ENCODE measurements at places on chromosomes 7 and 10.

GRCh38 chr10:12929381-12929780 lies 72.1 kb downstream of the CCDC3 start:
- DNase-seq = no peak

DNA sequence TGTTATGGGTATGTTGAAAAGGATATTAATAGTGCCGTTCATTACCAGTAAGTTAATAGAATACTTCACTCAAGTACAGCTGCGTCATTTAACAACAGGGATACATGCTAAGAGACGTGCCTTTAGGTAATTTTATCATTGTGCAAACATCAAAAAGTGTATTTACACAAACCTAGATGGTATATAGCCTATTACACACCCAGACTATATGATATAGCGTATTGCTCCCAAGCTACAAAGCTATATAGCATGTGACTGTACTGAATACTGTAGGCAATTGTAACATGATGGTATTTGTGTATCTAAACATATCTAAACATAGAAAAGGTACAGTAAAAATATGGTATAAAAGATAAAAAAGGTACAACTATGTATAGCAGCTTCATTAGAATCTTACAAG lies 11.1 kb upstream of the PRKG1 start:
- no peak for DNase-seq

DNA sequence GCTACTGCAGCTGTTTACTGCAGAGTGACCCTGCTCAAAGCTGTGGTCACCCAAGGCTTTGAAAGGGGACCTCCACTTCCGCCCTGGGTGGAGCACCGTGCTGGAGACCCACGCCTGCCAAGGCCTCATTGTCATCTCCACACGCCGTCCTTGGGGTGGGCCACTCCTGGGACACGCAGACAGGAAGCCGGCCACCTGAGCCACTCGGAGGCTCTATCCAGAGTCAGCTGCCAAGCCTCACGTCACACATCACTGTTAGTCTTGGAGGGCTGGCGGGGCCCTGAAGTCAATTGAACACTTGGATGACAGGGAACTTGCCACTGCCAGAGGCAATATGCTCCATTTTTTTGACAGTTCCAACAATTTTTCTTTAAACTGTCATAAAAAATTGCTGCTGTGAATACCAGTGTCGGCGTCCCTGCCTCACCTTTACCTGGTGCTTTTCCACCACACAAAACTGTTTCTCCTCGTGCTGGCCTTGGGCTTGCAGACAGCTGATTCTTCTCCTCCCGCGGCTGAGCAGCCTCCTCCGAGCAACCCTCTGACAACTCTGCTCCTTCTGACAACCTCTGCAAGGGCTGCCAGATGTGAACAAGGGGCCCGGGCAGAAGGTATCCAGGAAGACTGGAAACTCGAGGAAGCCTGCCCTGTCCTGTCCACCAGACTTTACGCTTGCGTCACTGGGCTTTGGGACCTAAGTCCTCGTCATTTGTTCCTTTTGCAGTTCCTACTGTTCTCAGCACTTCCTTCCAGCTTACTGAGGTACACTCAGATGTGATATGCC lies 81.9 kb downstream of the EGFR start:
- DNase-seq = no peak

DNA sequence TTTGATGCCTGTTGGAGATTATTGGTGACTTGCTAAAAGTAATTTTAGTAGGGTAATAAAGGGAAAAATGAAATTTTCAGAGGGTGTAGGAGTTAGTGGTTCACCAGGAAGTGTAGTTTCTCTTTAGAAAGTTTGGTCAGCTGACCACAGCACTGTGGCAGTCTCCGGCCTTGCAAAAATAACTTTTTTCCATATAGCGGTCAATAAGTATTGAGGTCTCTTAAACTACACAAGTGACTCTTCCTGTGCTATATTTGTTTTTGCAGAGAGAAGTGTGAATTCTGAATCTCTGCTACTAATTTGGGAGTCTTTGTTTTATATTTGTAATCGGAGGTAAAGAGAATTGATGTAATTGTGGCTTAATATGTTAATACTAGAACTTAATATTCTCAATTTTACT lies 24.3 kb downstream of the PTPN12 start:
- no peak for DNase-seq

- no peak for DNase-seq
Observed at GRCh38 chr7:121390617-121391016, 5.5 kb downstream of the FAM3C start.

DNA sequence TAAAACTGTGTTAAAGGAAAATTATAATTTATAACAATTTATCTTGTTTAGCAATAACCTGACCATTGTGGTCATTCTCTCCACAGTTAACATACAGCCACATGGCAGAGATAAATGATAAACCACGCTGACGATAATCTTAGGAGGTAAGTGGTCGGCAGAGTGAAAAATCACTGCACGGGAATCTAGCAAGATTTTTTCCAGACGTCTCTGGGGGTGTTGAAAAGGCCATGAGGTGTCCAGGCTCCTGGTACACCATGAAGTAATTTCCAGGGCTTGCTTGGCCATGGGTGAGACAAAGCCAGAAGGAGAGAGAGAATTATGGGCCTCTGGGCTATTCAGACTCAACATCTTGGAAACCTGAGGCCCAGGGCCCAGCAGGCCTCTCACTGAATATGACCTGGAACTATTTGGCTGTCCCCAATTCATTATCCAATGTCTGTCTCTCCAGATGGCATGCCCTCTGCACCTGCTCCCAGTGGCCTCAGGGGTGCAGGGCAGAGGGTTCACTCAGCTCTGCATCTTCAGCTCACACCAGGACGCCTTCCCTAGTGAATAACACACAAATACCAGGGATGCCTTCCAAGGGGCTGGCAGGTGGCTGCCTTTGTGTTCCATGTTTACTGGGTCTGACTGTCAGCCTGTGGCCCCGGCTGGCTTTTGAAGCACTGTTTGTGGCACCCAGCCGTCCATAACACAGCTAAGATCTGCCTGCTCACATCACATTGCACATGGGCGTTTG lies 590.4 kb upstream of the PFKP start:
- no peak for DNase-seq

- DNase-seq = no peak
Observed at GRCh38 chr10:7734821-7735220, 31.7 kb downstream of the ITIH2 start.

- no peak for DNase-seq
Observed at GRCh38 chr7:24601600-24601999, 28.3 kb downstream of the PALS2 start.

GRCh38 chr7:28722684-28723083 lies 235.4 kb downstream of the TRIL start:
- no peak for DNase-seq

DNA sequence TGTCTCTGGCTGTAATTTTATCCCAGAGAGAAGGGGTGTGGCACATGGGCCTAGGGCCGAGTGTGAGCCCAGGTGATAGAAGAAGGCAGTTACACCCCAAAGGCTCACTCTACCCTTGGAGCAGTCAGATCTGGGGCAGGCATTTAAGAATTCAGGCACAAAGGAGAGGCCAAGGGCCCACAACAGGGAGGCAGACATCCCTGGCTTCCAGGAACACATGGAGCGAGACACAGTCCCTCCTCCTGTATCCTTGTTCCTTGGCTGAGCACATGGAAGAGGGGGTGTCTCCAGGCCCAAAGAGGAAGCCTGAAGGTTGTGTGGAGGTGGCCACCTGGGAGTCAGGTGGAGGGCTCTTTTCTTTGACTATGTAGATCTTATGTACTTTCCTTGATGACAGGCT lies 286.2 kb downstream of the RPS24 start:
- no peak for DNase-seq

GRCh38 chr10:13990946-13991345 lies 339.8 kb downstream of the FRMD4A start:
- DNase-seq = no peak

DNA sequence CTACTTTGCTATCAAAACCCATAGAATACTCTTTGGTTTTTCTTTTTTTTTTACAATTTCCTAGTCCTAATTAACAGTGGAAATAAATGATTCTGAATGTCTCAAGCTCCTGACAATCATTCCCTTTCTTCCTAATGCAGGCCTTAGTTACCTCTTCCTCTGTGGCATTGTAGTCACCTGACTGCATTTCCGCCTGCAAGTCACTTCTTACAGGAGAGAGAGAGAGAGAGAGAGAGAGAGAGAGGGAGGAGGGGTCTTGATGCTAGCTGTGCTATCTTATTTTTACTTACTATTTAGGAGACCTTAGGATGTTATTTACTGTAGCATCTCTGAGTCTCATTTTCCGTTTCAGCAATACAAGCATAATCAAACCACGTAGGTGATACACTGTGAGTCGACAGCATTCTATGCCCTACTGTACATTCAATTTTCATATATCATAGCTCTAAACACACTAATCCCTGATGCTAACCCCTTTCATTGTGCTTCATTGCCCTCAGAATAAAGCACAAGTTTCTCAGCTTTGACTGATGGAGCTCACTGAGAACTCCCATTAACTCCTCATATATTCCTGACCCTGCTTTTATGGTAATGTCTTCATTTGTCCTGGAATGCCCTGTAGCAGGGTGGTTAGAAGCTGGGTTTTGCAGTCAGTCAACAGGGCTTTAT lies 1237.3 kb downstream of the XPNPEP1 start:
- DNase-seq = no peak

DNA sequence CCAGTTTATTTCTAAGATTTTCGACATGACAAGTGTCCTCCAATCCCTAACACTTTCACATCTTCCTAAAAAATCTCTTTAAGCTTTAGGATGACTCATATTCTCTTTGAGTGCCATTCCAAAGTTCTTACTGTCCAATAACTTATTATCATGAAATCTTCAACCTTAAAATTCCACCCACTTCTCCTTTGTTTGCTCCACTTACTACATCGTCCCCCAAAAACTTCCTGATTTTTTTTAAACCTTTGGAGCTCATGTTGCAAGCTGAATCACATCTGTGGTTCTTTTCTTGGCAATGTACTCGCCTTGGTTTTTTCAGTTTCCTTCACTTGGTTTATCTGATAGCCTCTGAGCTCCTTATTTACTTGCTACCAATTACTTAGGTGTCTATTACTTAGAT lies 39.2 kb upstream of the JCAD start:
- no peak for DNase-seq

DNA sequence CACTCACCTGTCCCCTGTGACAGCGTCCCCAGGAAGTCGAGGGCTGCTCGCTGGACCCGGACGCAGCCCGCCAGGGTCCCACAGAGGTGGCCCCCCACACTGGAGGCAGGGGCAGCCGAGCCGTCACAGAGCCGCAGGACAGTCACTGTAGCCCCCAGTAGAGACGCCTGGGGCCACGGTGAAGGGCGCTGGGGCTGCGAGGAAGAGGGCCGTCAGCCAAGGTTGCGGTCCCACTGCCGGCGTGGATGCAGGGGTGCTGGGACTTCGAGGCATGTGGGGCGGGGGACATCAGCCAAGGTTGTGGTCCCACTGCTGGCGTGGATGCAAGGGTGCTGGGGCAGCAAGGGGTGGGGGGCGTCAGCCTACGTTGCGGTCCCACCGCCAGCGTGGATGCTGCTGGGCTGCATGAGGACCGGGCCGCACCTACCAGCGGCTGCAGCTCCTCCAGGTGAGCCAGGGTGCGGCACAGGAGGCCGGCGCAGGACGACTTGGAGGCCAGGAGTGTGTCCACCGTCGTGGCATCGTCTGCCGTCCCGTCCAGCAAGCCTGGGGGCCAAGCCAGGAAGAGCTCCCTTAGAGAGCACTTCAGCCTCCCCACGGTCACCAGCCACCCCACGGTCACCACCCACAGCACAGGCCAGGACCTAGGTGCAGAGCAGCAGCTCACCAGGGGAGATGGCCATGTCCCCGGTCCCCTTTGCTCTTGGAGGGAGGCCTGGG lies 13.9 kb downstream of the BRAT1 start:
- no peak for DNase-seq

DNA sequence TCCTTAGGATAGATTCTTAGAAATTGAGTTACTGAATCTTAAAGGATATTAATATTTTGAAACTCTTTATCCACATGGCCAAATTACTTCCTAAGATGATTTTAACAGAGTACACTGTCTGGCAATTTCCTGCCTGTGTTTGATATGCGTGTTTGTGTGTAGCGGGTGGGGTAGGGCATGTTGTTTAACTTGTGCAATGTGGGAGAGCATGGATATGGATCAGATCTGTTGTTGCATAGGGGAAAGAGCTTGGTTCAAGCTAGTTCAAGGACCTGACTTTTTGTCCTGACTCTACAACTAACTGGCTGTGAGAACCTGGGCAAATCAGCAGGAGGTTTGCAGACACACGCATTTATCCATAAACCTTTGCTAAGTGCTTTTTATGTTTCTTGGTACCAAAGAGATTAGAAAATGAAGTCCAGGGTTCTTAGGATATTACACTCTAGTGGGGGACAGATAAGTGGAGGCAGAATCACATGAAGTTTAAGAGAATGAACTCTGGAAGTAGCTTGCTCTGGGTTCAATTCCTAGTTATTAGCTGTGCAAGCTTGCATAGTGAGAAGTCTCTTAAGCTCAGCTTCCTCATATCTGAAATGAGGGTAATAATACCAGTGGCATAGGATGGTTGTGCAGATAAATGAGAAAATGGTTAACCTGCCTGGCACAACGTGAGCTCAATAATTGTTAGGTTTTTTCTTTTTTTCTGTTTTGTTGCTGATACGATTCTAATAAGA lies 96.3 kb upstream of the PRR15 start:
- no peak for DNase-seq

- DNase-seq = no peak
Observed at GRCh38 chr7:901041-901387, 24.7 kb downstream of the GET4 start.

DNA sequence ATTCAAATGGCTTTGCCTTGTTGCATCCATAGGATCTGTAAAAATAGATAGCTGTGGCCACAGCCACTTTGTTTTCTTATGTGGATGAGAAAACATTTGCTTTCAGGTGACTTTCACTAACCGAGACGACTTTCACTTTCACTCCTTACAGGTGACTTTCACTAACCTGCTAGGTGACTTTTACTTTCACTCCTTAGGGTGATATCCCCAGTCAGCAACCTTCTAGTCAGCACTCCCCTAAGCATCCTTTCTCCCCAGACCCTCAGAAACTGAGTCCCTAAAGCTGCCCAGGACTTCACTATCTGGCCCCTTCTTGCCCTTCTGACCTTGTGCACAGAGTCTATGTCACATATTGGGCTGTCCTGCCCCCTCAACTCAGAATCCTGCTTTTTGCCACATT lies 177.5 kb downstream of the RELN start:
- DNase-seq = no peak

DNA sequence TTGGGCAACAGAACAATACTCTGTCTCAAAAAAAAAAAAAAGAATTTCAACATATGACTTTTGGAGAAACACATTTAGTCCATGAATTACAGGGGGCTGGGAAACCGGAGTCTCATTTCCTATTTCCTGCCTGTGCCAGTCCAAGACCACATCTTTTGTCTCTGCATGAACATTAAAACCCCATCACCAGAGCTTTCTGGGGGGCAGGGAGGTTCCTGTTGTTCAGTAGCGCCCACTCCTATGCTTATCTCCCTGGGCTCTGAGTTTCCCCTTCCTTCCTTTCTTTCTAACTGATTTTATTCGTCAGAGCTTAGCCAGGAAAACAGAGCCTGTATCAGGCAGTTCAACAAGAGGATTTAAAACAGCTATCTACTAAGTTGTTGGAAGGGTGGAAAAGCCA lies 119.3 kb downstream of the CALN1 start:
- DNase-seq = no peak

GRCh38 chr7:135827391-135827790 lies 78.8 kb upstream of the FAM180A start:
- DNase-seq = no peak

GRCh38 chr7:32335107-32335506 lies 155.1 kb downstream of the LSM5 start:
- no peak for DNase-seq
